ENCODE measurements at places on chromosomes 2 and 18.

- no peak for DNase-seq
Observed at GRCh38 chr18:2087877-2088673, 483.2 kb downstream of the METTL4 start.

DNA sequence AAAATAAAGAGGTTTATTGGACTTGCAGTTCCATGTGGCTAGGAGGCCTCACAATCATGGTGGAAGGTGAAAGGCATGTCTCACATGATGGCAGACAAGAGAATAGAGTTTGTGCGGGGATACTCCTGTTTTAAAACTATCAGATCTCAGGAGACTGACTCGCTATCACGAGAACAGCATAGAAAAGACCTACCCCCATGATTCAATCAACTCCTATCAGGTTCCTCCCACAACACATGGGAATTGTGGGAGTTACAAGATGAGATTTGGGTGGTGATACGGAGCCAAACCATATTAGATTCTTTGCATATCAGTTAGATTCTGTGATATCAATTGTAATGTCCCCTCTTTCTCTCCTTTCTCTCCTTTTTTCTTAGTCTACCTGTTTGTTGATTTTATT, 1178.7 kb upstream of the LRRTM1 start:
- no peak for DNase-seq

GRCh38 chr2:199460101-199460671, 2.4 kb upstream of the SATB2 start:
- no peak for DNase-seq

- no peak for DNase-seq
Observed at GRCh38 chr2:2698182-2699120, 367.4 kb upstream of the MYT1L start.

DNA sequence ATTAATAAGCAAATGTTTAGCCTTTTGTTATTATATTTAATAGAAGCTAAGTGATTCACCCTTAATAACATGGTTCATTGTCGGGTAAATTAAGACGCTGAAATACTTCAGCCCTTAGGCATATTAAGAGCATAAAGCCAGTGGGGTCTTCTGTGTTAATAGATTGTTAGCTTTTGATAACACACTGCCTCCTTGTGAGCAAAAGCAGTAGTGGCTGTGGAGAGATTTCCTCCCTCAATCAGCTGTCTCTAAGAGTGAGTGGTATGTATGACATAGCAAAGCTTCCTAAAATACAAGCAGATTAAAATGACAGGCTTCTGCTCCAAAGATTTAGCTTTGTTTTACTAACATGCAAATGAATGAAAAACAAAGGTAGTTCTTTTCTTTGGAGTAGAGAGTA, 143.7 kb upstream of the SYT4 start:
- no peak for DNase-seq

DNA sequence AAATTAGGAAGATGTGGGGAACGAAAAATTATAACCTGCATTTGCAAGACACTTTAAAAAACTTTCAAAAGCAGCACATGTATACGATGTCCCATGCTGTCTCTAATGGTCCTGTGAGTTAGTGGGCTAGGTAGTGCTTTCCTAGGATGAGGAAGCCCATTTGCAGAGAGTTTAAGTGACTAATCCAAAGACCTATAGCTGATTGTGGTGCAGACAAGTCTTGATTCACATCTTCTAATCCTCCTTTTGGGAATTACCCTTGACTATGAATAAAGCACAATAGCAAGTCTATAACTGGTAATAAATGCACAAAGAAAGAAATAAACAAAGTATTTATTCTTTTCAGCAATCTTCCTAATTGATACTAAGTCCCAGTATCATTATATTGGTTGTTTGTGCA, 234.6 kb upstream of the FANCL start:
- DNase-seq, result no peak

GRCh38 chr2:72128059-72128842, 19.4 kb downstream of the CYP26B1 start:
- peak; percentile 23 for DNase-seq

DNA sequence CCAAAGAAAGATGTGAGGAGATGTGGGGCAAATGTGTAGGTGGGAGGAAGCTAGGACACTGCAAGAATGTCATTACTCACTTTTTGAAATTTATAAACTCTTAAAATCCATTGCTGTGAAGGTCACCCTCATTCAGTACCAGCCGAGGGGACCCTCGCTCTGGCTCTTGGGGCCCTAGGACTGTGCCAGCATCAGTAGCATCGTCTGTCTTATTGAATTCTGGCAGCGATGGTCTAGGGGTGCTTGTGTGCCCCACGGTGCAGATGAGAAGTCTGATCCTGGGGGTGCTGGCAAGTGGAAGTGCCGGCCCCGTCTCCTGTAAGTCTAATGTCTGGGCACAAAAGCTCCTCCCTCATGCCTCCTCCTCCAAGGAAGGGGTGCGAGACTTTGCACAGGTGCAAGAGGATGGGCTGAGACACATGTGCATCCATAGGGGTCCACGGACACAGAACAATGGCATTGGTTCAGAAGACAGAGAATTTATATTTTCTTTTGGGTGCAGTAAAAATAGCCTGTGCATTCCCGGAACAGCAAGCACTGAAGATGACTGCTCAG, 266.7 kb upstream of the HDAC4 start:
- DNase-seq, result no peak

DNA sequence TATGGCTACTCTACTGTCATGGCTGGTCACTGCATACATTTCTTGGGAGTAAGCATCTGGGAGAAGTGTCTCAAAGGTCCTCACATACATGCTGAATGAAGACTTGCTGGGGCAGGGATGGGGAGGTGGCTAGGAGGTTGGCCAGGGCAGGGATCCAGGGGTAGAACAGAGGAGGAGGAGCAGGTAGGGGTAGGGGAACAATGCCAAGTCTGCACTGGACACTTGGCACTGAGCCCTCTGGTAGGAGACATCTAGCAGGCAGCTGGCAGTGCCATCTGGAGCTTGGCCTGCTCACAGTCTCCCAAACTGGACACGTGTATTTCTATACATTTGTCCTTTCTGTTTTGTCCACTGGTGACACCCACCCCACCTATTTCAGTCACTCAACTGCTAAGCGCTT, 62.7 kb upstream of the REV1 start:
- no peak for DNase-seq

DNA sequence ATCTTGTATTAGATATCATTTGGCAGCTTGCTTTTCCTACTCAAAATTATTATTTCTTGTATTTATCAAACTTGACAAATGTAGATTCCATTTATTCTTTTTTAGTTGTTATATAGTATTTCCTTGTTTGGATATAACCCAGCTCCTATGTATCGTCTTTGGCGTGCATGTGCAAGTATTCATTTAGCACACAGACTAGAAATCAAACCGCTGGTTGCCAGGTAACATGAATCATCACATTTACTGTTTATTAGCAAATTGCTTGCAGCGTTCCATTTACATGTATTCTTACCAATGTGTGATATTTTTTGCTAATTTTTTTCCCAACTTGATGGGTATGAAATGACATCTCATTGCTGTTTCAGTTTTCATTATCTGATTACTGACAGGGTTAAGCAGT, 2089.7 kb upstream of the CELF4 start:
- DNase-seq, result no peak

- no peak for DNase-seq
Observed at GRCh38 chr2:230220347-230220969, 674 bp upstream of the SP110 start.

- no peak for DNase-seq
Observed at GRCh38 chr2:104332731-104333130, 521.2 kb upstream of the POU3F3 start.

GRCh38 chr2:105175231-105175630, 66.3 kb upstream of the GPR45 start:
- no peak for DNase-seq

DNA sequence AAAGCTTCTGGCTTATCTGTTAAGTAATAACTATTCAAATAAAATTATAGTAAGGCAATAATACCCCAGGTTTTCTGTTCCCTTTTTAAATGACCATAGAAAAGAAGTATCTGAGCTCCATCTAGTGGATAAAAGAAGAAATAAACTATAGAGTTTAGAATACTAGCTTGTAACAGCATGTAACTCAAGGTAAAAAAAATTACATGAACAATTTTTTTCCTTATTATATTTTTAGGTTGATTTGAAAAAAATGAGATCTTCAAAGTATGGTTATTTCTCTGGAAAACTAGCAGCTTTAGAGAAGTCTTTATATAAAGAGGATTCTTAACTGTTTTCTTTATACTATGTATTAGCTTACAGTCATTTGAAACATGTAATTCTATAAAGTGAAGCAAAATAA, 58.1 kb downstream of the NCKAP1 start:
- DNase-seq, result no peak

GRCh38 chr18:23136326-23137096, 1.2 kb downstream of the CABLES1 start:
- peak; percentile 56 for DNase-seq

DNA sequence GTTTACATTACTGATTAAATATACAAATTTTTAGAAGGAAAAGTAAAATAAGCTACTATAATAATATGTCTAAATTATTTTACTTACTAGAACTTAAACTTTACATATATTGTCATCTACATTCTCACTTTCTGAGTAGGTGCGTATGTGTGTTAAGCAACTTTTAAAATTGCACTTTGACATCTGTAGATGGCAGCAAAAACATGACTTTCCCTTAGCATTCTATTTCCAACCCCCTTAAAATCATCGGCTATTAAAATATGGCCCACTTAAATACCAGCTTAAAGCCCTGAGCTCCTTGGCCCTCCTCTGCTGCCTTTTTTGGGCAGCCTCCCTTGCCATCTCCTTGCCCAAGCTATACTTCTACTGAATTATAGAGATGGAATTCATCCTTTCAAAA, 78.0 kb downstream of the UPP2 start:
- no peak for DNase-seq

DNA sequence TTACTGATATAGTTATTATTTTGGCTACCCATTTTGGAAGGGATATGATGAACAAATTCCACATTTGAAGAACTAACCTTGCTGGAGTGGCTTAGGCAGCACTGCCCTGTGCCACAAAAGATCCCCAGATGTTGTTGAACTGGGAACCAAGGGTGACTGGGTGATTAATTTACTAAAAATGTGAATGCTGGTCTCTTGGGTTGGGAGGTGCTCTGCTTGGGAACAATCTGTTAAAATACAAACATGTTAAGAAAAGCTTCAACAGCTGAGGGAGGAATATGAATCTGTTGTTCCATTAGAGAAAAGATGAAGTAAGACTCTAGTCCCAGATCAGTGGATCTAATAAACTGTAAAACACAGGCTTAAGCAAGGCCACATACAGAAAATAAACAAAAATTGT, 1860.1 kb downstream of the SUCLG1 start:
- DNase-seq, result no peak

GRCh38 chr2:45857867-45858520, 206.5 kb downstream of the PRKCE start:
- no peak for DNase-seq

DNA sequence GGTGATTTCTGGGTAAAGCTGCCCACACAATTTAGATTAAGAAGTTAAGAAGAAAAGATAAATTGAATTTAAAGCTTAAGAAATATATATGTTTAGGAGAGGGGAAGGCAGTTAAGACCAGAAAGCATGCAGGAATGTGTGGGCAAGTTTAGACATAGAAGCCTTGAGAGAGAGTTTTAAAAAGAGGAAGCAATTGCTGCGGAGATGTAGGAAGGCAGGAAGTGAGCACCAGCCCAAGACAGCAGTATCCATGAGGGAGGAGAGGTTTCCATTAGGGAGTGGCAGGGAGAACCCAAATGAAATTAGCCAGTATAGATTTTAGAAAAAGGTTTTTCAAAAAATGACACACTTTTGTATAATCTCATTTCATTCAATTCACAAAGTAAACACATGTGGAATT, 24.3 kb downstream of the DSC2 start:
- no peak for DNase-seq

DNA sequence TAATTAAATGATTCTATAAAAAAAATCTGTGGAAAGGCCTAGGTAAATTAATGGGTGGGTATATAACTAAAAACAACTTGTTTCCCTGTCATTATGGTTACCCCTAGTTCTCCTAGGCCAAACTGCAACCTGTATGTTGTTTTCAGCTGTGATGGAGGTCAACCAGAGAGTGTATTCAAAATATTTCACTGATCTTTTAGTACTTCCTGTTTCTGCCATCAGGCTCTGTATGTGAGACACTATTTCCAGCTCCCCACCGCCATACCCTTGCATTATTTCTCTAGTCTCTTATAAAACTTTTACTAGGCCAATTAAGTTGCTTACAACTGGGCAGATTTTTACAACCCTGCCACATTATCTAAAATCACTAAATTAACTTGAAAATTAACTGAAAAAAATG, 21.0 kb upstream of the CDKL4 start:
- DNase-seq, result no peak

DNA sequence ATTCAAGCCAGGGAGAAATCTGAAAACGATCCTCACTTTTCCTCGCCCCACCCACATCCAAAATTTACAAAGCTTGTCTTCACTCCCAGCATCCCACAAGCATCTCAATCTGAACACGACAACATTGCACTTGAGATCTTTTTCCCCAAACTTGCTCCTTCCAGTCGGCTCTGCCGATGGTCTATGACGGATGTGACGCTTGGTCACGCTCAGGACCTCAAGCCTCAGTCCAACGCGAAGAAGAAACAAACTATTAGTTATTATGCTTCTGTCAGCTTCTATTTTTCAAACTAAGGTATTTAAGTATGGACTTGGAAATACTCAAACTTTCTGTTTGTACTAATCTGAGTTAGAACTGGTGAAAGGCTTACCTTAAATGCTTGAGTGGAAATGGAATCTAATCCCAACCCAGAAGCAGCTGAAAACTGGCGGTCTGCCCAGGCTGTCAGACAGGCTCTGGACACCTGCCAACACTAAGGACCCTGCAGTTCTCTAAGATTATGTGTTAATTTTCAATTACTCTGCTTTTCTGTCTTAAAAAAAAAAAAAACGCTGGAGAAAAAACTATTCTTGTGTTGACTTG, 132.1 kb upstream of the DNMT3A start:
- no peak for DNase-seq

Data from activated CD8-positive, alpha-beta memory T cell treated with anti-CD3 and anti-CD28 coated beads, Interleukin-2, amount 50 U/mL, for 48 hours (primary cell).